Tracheal epithelial cell (primary cell): ENCODE measurements at places on chromosomes 16 and 17. TPM values are rescaled to one million over a fixed set of nuclear protein-coding genes. Genes with fewer than 3 reads are reported as not detected.

The SCNN1B gene
- 0.48 and 1.5 TPM in 2 replicates for total RNA-seq

The LGALS9B gene
- not detected in 2 replicates for total RNA-seq

The TSNAXIP1 gene
- total RNA-seq = 0.85 TPM in 1 of 2 replicates, not detected in the other

The SPATA32 gene
- not detected in 2 replicates for total RNA-seq

The PLEKHG4 gene
- total RNA-seq = 16.1 and 21.1 TPM in 2 replicates

The CACNG5 gene
- not detected in 2 replicates for total RNA-seq

The DHRS7C gene
- total RNA-seq = not detected in 2 replicates

The IL32 gene
- total RNA-seq = 1.1 and 115 TPM in 2 replicates

The MYH8 gene
- not detected in 2 replicates for total RNA-seq

The GGNBP2 gene
- total RNA-seq = 35.7 and 44.3 TPM in 2 replicates
